ENCODE measurements at places on chromosomes 2 and 18.

- DNase-seq = no peak
These were observed 15.1 kb upstream of the WDR33 start for GRCh38 chr2:127826047-127826446.

DNA sequence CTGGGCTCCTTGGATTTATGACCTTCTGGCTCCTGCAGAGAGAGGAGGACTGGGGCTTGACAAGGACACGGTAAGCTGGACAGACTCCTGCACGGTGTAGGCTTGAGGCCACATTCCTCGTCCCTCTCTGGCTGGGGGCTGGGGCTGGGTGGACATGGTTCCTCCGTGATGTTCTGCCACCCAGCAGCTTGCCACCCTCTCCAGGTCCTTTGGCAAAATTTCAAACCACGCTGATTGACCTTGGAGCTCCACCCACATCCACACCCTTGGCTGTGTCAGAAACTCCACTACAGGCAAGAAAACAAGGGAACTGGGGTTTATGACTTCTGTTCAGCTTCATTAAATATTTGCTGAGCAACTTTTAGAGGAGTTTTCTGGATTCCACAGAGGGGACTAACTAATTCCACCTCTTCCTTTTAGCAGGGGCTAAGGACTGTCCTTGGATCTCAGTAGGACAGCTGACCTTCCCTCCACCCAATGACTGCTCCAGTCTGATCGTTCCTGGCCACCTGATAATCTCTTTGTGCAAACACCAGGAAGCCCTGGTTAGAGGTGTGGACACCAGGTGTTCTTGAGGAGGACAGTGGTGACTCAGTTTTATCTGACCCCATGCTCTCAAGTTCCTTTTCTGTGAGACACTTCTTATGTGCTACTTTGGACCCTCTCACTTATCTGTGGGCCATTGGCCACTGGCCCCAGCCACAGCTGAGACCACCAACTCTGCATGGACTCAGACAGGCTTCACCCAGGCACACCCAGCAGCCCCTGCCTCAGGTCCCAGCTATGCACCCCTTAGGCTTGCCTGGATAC lies 29.3 kb downstream of the GPR55 start:
- DNase-seq = no peak

DNA sequence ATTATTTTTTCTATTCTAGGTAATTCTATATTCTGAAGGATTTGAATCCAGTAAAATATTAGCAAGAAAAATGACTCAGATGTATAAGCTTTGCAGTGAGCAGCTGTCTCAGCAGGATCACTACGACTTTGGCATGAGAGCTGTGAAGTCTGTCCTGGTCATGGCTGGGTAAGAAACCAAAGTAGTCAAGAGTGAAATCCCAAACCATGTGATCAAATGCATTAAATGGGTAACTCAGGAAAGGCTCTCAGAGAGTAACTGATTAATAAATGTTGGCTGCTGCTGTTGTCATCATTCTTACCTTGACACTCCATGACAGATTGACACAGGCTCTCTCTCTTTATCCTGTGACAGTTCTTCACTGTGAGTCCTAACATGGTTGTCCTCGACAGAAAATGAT lies 124.1 kb downstream of the DNAH6 start:
- DNase-seq = no peak

- DNase-seq = no peak
These were observed 36.1 kb downstream of the MROH2A start for GRCh38 chr2:233814056-233814835.

GRCh38 chr2:176098366-176099158 lies 1.0 kb upstream of the HOXD12 start:
- no peak for DNase-seq

DNA sequence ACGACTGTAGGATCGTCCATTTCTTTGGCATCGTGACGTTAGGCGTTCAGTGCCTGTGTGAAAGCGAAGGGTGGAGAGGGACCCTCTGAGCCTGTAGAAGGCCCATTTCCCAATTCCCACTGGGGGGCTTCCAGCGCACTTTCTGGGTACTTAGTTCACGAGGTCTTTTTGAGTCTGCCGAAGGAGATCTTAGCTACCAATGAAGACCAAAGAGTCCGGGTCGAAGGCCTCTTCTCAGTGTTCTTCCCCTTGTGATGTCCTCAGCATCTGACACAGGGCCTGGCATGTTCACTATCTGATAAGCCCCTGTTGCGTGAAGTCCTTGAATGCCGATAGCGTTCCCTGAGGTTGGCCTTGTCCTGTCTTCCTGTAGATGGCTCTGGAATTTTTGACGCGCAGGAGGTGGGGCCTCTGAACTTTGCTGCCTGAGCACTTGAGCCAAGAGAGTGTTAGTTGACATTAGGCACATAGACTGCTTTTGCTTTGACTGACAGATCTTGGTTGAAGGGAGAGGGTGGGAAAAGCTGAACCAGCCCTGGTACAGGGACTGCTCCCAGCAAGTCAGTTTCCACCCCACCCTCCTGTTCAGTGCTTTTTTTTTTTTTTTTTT lies 52.8 kb downstream of the LDLRAD4 start:
- DNase-seq = no peak

GRCh38 chr2:98445177-98445682 lies 572 bp downstream of the INPP4A start:
- DNase-seq = no peak

DNA sequence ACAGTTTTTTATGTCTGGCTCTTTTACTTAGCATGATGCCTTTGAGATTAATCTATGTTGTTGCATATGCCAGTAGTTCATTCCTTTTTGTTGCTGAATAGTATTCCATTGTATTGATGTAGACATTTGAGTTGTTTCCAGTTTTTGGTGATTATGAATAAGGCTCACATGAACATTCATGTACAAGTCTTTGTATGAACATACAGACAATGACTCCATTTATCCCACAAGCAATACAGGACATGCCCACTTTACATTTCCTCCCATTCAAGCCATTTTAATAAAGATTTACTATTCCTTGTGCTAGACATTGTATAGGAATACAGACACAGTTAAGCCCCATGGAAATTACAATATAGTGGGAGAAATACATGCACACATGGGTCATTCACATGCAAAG lies 118.0 kb downstream of the TRIM43 start:
- DNase-seq = no peak

DNA sequence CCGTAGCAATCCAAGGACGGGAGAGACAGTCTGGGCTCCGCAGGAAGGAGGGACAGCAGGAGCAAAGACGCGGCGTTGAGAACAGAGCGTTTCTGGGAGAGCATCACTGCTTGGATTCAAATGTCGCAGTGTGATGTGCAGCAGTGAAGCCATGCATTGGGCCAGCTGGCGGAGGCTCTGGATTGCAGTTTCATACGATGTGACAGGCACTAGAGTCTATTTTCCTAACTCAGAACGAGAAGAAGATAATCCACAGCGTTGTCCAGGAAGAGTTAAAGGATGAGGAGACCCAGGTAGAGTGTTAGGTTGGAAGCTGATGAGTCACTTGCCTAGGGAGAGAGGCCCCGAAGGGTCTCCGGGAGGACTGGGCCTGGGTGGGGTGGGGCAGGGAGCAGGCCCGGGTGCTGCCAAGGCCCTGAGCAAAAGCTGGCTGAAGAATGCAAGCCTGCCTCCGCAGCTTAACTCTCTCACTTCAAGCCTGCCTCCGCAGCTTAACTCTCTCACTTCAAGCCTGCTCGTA lies 17.7 kb upstream of the SEMA4C start:
- no peak for DNase-seq

DNA sequence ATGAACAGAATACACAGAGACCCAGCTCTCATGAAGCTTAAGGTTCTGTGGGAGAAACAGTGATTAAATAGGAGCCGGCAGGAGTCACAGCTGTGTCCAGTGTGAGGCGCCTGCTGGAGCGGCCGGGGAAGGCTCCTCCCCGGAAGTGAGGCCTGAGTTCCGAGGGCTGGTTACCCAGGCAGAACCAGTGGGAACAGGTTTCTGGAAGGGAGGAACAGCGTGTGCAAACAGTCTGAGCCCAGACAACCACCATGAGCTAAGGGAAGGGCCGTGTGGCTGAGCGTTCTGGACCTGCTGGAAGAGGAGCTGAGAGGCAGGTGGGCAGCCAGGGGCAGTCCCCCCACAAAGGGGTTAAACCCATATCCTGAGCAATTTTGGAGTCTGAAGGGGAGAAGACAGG lies 26.0 kb upstream of the NPAS2 start:
- no peak for DNase-seq

DNA sequence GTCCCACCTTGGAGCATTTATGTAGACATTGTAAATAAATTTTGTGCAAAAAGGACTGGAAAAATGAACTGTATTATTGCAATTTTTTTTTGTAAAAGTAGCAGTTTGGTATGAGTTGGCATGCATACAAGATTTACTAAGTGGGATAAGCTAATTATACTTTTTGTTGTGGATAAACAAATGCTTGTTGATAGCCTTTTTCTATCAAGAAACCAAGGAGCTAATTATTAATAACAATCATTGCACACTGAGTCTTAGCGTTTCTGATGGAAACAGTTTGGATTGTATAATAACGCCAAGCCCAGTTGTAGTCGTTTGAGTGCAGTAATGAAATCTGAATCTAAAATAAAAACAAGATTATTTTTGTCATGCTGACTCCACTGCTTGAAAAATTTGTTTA lies 137.5 kb downstream of the MEIS1 start:
- no peak for DNase-seq

DNA sequence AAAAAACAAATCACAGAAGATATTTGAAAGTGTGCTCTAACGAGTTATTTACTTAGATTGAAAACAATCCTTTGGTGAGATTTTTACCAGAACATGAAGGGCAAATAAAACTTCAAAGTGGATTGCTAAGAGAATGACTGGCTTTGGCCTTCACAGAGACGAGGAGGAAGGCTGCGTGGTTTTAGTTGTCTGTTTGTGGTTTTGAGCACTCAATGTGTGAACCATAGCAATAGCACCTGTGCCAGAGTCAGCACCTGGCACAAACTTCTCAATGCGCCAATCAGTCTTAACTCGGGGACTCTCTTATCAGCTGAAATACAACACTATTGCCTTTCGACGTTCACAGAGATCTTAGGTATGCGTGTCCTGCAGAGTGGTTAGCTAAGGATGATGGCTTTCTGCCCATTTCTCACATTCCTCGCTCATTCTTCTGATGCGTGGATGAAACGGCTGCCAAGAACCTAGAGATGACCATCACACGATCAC lies 70.0 kb downstream of the MBP start:
- DNase-seq = no peak

- no peak for DNase-seq
These were observed 6.4 kb upstream of the NLRC4 start for GRCh38 chr2:32271063-32271462.

- DNase-seq = no peak
These were observed 412.1 kb upstream of the MYT1L start for GRCh38 chr2:2743164-2743571.

- no peak for DNase-seq
These were observed 332.0 kb downstream of the ZNF521 start for GRCh38 chr18:25019931-25020330.

GRCh38 chr2:203880557-203881125 lies 13.1 kb downstream of the CTLA4 start:
- DNase-seq = no peak

GRCh38 chr2:96493072-96493471 lies 12.1 kb downstream of the NEURL3 start:
- DNase-seq = no peak

GRCh38 chr18:9429662-9429993 lies 45.7 kb upstream of the RALBP1 start:
- no peak for DNase-seq

DNA sequence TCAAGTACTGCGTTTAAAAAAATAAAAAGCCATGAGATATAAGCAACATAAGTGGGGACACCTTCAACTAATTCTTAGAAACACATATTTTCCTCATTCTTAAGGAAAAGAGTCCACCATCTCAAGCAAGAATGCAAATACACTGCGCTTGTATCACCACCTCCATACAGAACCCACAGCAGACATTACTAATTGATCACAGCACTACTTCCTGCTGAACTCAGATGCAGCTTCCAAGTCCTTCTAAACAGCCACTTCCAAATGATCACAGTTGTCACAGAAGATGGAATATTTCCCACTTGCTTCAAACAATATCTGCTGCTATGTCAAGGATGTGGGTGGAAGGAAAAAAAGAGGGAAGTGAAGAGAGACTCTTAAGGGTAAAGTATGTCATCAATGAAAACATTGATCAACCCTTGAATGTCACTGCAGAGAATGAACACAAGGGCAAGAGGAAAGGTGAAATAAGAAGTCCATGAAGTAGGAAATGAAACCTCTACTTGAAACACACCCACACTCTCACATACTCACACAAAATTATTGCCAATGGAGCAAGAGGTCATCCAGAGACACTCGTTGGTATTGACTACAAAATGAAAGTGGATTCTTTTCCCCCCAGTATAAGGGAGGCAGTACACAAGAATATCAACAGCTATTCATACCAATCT lies 22.1 kb downstream of the TGFA start:
- no peak for DNase-seq

- DNase-seq = no peak
These were observed 2.6 kb downstream of the BAZ2B start for GRCh38 chr2:159613651-159614285.
